ENCODE measurements at places on chromosomes 13 and 19.

DNA sequence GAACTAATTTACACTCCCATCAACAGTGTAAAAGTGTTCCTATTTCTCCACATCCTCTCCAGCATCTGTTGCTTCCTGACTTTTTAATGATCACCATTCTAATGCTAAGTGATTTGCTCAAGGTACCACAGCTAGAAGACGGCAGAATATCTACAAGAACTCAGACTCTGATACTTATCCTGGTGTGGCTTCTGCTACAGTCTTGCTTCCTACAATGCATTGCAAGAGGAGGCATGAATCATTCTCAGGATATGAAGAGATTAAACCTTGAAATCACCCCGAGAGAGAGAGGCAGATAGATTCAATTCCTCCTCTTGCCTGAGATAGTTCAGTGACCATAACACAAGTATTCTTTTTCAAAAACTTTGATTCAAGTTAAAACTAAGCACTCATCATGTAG is 306.4 kb downstream of the TBC1D4 start:
- no peak for DNase-seq

DNA sequence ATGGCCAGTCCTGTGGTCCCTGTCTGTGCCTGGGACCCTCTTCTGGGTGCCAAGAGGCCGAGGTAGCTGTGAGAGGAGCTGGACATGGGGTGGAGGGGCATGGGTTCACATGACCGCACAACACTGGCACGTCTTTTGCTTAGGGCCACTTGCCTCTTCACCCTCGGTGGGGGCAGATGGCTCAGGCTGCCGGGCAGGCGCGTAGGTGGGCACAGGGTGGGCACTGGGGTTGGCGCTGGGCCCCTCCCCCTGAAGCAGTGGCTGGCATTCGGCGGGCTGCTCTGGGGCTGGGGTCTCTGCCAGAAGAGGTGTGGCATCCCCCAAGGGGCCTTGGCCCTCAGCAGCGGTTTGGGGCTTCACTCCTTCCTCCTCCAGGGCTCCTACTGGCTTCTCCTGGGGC is 8.4 kb downstream of the PALM3 start:
- DNase-seq, result no peak

- DNase-seq, result no peak
These were observed 30.1 kb downstream of the RDH8 start for GRCh38 chr19:10043286-10043927.

DNA sequence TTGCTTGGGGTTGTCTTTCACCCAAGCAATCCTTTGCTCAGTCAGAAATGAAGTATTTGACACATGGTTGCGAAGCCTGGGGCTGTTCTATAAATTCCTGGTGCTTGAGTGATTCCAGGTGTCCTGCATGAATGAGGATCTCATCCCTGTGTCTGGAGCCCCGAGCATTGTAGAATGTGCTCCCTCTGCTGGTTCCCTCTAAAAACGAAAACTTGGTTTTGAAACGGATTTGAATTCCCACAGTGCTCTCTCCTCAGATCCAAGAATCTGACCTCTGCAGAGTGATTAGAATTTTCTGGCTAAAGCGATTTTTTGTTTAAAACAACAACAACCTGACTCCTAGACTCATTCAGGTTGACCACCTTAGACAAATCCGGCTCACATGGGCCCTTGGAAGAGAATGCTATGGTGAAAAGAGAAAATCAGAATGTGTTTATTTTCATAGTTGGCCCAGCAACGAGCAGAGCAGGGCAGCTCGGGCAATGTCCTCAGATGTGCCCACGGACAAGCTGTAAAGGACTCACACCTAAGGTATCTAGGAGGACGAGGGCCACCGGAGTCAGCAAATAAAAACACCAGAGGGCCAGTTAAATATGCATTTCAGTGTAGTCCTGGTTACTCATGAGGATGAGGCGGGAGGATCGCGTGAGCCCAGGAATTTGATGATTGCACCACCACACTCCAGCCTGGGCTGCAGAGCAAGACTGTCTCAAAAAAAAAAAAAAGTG is 8.7 kb upstream of the ATP12A start:
- peak; percentile 63 for DNase-seq

GRCh38 chr13:101527130-101527529 is 74.7 kb downstream of the ITGBL1 start:
- no peak for DNase-seq

DNA sequence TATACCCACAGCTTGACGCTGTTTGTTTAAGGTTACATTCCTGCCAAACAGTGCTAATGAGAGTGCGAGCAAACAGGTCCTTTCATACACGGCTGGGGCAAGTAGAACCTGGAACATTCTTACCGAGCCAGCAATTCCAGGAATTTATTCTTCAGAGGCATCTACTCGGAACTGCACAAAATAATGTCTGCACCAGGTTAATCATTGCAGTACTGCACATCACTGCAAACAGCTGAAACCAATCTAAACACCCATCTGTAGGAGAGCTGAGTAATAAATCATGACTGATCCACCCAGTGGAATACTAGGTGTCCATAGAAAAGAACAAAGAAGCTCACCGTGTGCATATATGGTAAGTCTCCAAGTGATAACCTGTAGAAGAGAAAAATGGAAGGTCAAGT is 1.2 kb upstream of the ZNF579 start:
- no peak for DNase-seq

DNA sequence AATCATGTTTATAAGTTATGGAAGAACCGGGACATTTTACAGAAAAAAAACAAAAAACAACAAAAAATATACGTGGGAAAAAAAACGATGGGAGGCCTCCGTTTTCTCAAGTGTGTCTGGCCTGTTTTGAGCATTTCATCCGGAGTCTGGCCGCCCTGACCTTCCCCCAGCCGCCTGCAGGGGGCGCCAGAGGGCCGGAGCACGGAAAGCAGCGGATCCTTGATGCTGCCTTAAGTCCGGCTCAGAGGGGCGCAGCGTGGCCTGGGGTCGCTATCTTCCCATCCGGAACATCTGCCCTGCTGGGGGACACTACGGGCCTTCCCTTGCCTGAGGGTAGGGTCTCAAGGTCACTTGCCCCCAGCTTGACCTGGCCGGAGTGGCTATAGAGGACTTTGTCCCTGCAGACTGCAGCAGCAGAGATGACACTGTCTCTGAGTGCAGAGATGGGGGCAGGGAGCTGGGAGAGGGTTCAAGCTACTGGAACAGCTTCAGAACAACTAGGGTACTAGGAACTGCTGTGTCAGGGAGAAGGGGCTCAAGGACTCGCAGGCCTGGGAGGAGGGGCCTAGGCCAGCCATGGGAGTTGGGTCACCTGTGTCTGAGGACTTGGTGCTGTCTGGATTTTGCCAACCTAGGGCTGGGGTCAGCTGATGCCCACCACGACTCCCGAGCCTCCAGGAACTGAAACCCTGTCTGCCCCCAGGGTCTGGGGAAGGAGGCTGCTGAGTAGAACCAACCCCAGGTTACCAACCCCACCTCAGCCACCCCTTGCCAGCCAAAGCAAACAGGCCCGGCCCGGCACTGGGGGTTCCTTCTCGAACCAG is 1.8 kb upstream of the APOE start:
- peak; percentile 74 for DNase-seq

- no peak for DNase-seq
These were observed 11.3 kb downstream of the GTPBP3 start for GRCh38 chr19:17348700-17349099.

- DNase-seq, result no peak
These were observed 18.4 kb downstream of the SBNO2 start for GRCh38 chr19:1155352-1156304.

DNA sequence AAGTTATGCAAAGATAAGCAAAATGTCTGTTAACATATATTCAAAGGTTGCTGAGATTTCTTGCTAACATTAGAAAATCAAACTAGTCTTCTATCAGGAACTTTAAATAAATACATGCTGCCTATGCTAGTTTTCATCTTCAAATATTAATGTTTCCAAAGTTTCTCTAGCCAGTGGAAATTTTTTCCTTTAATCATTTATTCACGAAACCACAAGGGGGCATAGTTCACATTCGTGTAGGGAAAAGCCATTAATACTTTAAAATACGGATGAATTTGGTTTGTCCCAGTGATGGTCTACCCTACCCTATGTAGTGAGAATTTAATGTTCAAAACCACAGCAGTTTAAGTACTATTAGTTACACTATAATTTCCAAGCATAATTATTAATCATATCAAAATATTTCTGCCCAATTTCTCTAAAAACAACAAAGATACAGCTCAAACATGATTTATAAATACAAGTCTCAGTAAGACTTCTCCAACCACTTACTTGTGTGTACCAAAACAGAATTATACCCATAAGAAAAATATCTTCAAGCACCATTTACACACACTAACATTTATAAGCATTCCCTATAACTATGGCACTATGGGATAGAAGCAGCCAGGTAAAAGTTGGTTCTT is 16.2 kb downstream of the NUFIP1 start:
- no peak for DNase-seq

- DNase-seq, result no peak
These were observed 82.5 kb downstream of the AKAP11 start for GRCh38 chr13:42354241-42355091.

DNA sequence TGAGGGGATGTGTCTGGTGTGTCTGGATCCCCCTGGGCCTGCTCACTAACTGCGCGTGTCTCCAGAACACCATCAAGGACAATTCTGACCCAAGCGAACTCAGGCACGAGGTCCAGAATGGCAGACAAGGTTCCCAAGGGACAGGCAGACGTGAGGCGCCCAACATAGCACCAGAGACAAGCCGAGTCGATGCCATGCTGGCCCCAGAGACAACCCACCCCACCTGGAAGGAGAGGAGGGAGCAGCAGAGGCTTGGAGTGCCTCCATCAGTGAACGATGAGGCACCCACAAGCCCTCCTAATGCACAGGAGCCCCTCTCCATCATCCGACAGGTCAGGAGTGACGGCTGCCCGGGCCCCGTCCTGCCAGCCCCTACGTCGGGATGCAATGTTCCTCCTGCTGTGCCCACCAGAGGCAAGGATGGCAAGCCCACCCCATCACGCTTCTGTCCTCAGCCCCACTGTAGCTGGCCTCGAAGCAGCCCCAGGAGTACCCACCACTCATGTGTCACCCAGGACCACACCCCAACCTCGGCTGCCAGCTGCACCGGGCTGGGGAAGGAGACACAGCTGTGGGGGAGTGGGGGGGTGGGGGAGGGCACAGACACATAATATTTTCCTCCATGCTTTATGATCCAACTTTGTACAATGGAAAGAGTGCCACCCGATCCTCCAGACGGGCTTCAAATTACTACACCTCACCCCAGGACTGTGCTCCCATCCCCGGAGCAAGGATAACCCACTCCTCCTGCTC is 11.8 kb downstream of the AP3D1 start:
- no peak for DNase-seq

- no peak for DNase-seq
These were observed 7.2 kb upstream of the PTGER1 start for GRCh38 chr19:14482172-14482941.

DNA sequence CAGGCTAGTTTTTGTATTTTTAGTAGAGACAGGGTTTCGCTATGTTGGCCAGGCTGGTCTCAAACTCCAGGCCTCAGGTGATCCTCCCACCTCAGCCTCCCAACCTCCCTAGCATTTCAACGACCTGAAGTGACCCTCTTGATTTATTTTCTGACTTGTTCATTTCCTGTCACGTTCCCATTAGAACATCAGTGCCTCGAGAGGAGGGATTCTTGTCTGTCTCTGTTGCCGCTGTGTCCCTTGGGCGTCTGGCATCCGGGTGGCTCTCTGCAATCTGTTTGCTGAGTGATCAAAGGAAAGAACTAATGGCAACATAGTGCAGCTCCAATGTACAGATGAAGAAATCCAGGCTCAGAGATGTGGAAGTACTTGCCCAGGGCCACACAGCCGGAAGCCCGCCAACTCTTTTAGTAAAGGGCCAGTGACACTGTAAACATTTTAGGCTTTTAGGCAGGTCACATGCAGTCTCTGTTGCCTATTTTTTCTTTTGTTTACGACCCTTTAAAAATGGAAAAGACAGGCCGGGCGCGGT is 47.5 kb downstream of the NFIC start:
- no peak for DNase-seq

DNA sequence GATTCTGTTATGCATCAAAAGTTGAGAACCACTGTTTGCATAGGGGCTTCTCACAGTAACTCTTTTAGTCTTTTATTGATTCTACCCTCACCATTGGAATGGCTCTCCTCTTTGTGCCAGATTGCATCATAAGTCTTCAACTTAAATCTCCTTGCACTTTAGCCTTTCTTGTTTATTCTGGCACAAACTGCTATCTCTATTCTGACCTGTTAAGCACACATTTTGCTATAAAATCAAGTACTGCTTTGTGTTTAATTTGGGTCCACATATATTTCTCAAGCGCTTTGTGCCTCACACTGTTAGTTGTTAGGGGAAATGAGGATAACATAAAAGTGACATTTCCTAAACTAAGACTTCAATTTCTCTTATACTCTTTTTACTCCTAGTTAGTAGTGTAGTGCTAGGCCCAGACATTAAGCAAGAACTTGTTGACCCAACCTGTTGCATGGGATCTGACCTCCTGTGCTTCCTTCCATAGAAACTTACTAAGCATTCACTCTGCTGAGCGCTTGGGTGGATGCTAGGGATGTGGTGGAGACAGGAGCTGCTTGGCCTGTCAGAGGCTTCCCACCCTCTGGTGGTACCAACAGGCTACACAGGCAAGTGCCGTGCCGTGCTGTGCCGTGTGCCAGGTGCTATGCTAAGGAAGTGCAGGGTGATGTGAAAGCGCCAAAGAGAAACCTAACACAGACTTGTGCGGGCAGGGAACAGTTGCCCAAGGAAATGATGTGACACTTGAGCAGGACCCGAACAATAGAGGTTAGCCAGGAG is 1.2 kb downstream of the UTP14C start:
- DNase-seq, result no peak

- DNase-seq, result no peak
These were observed 17.6 kb downstream of the ZNF420 start for GRCh38 chr19:37095859-37096258.

DNA sequence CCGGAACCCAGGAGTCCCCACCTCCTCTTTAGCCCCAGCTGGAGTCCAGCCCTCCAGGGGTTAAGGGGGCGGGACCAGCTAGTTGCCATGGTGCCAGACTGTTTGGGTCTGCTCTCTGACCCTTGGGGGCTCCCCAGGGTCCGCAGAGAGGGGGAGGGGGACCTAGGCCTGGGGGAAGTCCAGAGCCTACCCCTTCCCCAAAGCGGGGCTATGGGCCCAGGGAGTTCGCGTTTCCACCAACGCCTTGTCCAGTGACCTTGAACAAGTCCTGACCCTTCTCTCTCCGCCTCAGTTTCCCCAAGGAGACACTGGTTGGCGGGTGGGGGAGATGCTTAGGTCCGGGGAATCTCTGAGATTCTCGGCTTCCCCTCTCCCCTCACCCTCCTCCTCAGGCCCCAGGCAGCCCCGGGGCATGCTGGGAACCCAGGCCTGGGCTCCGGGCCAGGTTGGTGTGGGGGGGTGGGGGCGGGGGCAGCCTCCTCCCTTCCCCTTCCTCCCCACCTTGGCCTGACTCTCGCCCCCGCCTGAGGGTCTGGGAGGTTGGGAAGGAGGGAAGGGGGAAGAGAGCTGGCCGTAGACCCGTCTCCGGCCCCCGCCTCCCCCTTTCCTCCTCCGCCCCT is 2.6 kb upstream of the SPACA6 start:
- DNase-seq, result peak; percentile 78

Data from frontal cortex (tissue), 4 donors.